Vein endothelial cell (primary cell): ENCODE measurements at places on chromosomes 3 and 15. TPM values are rescaled to one million over a fixed set of nuclear protein-coding genes. Genes with fewer than 3 reads are reported as not detected.

The ROPN1B gene
- not detected in 2 replicates for total RNA-seq

The A4GNT gene
- not detected in 2 replicates for total RNA-seq

The PATL2 gene
- under 0.01 and 0.29 TPM in 2 replicates for total RNA-seq

The EFCAB12 gene
- under 0.01 and 0.19 TPM in 2 replicates for total RNA-seq

The ITIH1 gene
- not detected in 2 replicates for total RNA-seq

The NME9 gene
- 0.65 TPM in 1 of 2 replicates, not detected in the other for total RNA-seq

The IFT80 gene
- 21.9 and 22.9 TPM in 2 replicates for total RNA-seq

The SI gene
- not detected in 2 replicates for total RNA-seq

The SMCO1 gene
- not detected in 2 replicates for total RNA-seq
